ENCODE measurements at places on chromosomes 5 and 9.

GRCh38 chr9:134947265-134947955 lies 29.7 kb upstream of the FCN1 start:
- no peak for DNase-seq

GRCh38 chr5:91865915-91866314 lies 482.8 kb upstream of the ARRDC3 start:
- no peak for DNase-seq

GRCh38 chr5:77892061-77893010 lies 116.2 kb upstream of the TBCA start:
- DNase-seq = peak; percentile 23

DNA sequence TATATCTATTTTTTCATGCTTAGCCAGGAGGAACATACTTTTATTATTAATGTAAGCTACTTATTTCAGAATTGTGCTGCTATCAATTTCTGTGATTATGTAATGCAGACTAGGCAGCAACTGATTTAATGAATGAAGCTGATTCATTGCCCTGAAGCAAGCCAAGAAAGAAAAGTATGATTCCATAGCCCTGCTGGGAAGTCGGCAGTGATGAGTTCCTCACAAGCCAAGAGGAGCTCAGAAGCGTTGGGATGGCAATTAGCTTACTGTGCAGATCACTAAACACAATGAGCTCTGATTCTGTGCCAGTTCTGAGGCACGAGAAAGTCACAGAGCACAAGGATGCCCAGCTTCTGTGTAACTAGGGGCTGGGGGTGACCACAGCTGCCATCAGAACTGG lies 254.3 kb upstream of the KLF9 start:
- DNase-seq = no peak

GRCh38 chr5:175830586-175831300 lies 40.6 kb upstream of the CPLX2 start:
- no peak for DNase-seq

DNA sequence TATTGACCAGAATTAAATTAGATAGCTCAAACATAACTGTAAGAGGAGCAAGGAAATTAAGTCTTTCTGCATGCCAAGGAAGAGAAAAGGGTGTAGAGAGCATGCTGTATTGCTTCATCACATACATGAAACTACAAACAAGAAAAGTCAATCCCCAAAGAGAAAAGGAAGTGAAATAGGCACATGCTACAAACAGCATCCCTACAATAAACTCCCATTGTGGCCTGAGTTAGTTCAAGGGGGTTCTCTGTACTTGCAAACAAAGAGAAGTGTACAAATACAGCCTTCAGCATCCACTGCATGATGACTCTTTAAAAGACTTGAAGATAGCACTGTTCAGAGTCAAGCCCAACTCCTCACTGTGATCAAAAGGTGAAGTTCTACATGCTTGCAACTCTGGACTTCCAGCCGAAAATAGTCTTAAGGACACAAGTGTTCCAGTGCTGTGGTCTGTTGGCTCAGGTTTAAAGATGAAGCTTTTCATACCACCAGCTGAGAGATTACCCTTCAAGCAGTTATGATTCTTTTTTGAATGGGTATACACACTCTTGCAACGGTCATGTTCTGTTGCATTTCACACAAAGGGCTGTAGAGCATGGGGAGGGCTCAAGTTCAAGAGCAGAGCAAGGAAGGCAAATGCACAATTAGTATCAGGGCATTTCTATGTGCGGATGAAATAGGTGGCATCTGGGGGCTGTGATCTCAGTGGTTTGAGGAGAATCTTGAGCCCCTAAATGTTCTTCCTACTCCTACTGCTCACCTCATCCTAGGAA lies 534.5 kb downstream of the EBF1 start:
- DNase-seq = no peak

- no peak for DNase-seq
Observed at GRCh38 chr5:57276353-57276752, 102.5 kb downstream of the GPBP1 start.

GRCh38 chr9:138013273-138013672 lies 135.7 kb downstream of the CACNA1B start:
- DNase-seq = no peak

- DNase-seq = no peak
Observed at GRCh38 chr5:103373597-103374472, 115.3 kb downstream of the MACIR start.

DNA sequence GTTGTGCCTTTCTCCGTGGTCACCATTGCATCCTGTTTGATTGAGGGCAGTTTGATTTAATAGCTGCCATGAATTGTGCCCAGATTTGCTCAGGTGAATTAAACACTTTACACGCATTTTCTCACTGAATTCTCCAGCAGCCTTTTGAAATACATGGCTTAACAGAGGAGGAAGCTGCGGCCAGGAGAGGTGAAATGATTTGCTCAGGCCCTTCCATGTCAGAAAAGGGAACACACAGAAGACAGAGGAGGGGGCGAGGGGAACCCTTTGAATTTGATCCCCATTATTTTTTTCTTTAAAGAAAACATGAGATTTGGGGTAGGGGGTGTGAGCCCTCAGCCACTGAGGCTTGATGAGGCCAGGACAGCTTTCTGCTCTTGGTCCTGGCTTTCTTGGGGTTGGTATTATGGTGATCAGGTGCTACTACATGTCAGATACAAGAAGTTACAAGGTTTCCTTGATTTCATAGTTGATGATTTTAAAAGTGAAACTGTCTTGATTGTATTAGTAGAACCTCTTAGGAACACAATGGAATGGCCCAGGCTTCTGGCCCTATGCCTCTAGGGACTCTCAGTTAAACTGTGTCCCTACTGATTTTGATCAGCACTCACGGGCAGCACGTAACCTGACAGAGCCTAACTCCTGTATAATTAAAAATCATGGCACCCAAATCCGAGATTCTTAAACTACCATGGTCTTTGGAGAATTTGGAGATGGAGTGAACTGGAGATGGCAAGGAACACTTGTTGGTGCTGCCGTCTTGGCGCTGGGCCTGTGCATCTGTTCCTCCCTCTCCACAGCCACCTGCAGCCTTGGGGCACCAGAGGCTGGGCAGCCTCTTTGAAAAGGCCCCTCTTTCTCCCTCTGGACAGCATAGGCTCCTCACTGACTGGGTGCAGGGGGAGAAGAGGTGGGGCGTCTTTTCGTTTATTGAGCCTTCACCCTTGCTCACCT lies 107.9 kb downstream of the TRIO start:
- DNase-seq = no peak

DNA sequence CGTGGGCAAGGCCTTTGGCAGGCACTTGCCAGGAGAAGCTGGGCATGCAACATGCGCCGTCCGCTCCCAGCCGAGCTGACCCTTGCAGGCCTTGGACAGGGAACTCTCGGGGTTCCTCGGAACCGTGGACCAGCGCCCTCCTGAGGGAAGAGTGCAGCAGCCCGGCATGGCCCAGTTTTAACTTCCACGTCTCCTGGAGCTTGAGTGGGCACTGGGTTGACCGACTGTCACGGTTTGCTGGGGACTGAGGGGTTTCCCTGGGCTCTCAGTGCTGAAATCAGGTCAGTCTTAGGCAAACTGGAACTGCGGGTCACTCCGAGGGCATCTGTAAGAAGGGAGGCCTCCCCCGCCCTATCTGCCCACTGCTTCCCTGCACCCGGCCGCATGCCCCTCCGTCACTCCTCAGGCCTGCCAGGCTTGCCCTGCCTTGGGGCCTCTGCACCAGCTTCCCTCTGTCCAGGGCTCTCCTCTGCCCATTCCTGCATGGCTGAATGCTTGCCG lies 87.0 kb upstream of the PHYKPL start:
- DNase-seq = no peak

DNA sequence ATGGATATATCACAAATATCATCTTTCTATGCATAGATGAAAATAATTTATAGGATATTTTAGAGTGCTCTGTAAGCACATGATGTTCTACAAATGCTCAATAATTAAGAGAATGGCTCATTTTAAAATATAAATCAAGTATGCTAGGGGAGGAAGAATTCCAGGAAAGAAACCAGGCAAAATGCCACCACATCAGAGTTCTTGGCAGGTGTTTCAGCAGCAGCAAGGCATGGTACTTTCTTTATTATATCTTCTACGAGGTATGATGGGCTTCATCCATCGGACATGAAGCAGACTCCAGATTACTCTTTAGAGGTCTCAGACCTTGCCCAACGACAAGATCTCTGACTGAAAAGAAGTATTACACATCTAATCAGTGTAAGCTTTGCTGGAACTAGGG lies 316.3 kb upstream of the ARRDC3 start:
- DNase-seq = no peak

- no peak for DNase-seq
Observed at GRCh38 chr5:148532969-148533670, 121.2 kb downstream of the HTR4 start.

DNA sequence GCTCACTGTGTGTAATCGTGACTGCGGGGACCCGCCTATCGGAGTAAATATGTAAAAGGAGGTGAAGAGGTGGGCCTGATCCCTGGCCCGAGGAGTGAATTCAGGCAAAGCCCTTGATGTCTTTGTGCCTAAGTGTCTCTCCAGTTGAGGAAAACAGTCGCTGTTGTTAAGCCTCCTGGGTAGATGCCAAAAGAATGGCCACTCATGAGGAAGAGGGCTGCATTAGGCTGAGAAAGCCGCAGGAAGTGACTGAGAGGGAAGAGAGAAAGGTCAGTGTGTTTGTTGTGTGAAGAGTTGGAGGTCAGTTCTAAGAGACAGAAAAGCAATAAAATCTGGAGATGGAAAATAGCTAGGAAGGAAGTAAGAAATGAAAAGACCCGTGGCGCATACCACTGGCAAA lies 35.8 kb upstream of the PIP5K1B start:
- no peak for DNase-seq

DNA sequence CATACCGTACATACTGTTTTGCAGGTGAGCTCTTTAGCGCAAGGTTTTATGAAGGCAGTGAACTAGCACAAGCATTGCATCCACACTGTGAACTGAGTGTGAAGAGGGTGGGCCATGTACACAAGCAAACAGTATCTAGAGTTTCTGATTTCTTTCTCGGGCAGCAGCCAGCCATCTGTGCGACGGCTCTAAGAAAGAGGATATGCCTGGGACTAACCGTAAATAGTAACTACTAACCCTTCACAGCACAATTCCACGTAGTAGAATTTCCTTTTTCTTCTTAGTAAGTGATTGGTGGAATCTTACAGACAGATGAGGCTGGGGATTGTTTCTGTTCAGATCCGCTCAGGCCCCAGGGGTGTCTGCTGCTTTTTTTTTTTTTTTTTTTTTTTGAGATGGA lies 89.0 kb downstream of the DRD1 start:
- DNase-seq = no peak

- no peak for DNase-seq
Observed at GRCh38 chr5:92594031-92594430, 987.0 kb downstream of the NR2F1-AS1 start.

DNA sequence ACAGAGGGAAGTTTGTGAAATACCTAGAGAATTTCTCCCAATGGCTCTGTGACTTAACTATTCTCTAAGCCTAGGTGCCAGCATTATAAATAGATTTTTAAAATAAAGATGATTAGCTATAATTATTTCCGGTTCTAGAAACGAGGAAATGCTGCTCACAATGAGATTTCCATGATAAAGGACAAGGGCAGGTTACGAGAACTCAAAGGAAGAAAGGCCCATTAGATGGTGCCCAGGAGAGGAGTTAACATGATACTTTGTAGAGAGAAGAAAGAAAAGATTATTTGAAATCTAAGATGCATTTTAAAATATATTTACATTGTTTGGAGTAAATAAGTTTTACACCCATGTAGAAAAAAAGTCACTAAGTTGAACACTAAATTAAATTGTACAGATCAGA lies 538.3 kb upstream of the PTGER4 start:
- no peak for DNase-seq

DNA sequence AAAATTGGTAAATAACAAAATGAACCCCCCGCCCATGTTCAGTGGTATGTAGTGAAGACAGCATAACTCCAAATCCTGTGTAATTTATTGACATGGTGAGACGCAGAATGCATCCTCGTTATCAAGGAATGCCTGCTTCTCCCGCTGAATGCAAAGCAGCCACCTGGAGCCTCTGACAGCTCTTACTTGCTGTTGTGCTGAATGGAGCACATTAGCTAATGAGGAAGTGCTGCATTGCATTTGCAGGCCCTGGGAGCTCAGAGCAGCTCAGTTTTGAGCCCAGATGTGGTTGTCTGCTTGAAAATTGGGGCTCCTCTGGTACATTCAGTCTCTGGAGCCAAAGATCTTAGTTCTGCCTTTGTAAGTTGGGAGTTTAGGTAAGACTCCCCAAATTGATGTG lies 28.9 kb downstream of the PLAC8L1 start:
- no peak for DNase-seq

GRCh38 chr9:120358877-120359276 lies 221.1 kb downstream of the CDK5RAP2 start:
- DNase-seq = no peak

DNA sequence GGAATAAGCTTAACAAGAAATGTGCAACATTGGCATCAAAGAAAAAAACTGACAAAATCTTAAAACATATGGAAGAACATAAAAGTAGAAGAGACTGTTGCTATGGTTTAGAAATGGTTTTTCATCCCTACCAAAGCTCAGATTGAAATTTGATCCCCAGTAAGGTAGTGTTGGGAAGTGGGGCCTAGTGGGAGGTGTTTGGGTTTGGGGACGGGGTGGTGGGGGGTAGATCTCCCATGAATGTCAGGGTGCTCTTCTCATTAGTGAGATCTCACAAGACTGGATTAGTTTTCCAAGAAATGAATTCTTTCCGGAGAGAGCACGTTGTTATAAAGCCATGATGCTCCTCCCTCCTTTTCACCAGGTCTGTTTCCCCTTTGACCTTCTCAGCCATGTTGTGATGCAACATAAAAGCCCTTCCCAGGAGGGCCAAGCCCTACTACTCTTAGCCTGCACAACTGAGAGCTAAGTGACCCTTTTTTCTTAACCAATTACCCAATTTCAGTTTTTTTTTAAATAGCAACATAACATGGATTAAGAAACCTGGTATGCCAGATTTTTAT lies 10.6 kb downstream of the TMEM167A start:
- DNase-seq = no peak

DNA sequence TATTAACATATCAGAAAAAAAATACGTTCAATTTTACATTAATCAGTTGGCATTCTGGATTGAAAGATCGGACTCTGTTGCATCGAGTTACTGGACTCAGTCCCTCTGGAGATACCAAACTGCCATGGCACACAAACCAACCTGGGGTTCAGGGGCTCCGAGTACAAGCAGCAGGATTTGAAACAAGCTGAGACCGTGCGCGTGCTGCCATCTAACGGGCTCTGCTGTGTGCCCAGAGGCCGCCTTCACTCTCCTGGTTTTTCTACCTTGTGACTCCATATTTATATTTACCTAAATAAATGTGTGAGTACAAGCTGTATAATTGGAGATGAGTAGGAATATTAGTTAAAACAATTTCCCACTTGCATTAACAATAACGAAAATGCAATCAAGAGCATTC lies 48.2 kb downstream of the ANXA1 start:
- DNase-seq = peak; percentile 14

DNA sequence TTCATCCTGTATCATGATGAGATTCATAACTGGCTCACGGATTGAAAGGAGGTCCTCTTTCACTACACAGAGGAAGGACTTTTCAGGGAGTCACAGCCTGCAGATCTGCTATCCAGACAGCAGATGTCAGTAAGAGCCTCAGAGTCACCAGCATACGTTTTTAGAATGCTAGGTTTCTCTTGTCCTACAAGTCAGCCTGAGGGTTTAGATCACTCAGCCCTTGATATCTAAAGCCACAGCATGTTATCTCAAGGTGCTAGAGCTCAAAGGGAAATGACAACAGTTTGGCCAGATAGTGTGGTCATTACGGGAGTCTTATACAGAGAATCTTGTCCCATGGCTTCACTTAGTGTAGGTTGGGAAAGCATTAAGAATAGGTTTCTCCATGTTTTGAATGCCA lies 30.9 kb upstream of the SLC46A2 start:
- DNase-seq = no peak

- DNase-seq = no peak
Observed at GRCh38 chr5:56253126-56253525, 20.0 kb upstream of the ANKRD55 start.
